HS-27A (cell line): ENCODE measurements at places on chromosomes 6 and 20.

- no peak for DNase-seq
Observed at GRCh38 chr6:14966906-14967711, 278.8 kb upstream of the JARID2 start.

GRCh38 chr6:48750861-48751260, 639.9 kb upstream of the PTCHD4 start:
- DNase-seq = no peak

DNA sequence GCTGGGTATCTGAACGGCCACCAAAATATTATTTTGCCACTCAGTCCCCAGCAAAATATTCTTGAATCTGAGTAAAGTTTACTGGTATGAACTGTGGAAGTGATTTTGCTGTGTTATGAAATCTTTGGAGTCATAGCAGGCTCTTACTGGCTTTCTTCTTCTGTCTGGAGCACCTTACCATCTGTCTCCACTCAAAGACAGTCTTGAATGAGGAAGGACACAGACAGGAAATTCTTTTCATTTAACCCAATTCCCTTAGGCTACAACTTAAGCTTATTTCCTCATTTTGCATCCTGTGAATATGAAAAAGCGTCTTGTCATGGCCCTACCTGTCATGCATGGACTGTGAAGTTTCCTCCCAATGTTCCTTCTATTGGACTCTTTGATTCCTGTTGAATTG, 24.7 kb downstream of the FNDC1 start:
- no peak for DNase-seq

DNA sequence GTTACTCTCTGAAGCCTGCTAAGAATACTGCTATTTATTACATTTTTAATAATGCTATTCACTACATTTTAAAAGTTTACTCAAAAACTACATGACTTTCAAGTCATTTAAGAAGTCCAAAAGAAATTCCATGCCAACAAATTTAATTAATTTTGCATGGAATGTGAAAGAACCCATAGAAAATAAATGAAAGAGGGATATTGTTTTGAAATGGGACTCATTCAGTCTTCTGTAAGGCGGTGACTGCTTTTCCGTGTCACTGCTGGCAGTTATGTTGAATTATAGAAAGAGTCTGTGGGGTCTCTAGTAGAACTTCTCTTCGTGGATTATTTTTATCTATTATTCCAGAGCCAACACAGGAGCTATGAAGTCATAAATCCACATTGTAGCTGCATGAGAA, 211.2 kb downstream of the LAMA2 start:
- DNase-seq = no peak

DNA sequence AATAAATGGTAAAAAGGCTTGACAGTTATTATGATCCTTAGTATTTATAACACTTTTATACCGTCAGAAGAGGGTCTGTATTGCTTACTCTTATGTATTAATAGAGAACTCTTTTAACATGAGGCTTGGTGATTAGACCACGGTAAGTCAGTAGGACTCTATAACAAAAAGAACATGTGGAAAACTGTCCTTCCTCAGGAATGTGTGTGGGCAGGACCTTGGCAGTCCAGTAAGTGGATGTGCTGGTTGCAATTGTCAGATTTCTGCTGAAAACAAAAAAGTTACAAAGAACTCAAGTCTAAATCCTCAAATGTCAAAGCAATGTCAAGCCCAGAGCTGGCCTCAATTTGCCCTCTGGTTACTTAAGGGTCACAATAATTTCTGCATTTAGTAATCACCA, 81.1 kb downstream of the PLCG1 start:
- DNase-seq = no peak

DNA sequence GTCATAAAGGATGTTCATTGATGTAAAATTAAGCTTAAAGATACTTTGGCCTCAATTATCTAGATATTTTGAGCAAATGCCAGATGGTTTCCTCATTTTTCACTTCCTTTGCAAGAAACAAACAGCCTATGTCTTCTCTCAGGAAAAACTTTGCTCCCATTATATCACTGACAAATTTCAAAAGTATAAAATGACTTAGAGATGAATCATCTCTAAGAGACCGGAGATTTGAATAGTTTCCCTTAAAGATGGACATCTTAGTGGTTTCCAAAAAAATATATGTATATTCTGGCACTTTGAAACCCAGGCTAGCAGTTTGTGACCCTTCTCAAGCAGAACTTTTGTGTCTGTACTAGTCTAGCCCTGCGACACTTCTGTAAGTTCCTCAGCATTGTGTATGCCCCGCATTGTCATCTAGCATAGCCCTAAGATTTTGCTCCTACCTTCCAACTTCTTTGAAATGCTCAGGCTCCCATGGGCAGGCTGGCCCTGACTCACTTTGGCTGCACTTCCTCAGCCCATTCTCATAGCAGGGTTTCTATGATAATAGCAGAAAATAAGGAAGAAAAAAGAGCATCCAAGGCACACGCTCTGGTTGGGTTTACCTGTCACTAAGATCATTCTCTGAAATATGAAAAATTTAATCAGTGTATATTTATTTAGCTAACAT, 25.7 kb upstream of the POU3F2 start:
- no peak for DNase-seq

DNA sequence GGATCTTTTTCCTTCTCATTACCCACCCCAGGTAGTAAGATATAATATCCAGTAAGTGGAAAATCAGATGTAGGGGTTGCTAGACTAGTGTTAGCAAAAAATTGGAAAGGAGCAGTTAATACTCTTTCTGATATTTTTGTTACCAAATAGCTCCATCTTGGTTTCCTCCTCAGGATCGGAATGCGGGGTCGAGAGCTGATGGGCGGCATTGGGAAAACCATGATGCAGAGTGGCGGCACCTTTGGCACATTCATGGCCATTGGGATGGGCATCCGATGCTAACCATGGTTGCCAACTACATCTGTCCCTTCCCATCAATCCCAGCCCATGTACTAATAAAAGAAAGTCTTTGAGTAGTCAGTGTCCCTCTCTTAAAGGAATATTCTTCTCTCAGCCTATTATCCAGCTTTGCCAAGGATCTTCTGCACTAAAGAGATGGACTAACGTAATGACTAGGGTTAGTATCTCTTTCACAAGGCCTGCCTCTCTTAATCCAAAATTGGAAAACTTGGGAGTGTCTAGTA, 1.5 kb downstream of the ROMO1 start:
- no peak for DNase-seq

DNA sequence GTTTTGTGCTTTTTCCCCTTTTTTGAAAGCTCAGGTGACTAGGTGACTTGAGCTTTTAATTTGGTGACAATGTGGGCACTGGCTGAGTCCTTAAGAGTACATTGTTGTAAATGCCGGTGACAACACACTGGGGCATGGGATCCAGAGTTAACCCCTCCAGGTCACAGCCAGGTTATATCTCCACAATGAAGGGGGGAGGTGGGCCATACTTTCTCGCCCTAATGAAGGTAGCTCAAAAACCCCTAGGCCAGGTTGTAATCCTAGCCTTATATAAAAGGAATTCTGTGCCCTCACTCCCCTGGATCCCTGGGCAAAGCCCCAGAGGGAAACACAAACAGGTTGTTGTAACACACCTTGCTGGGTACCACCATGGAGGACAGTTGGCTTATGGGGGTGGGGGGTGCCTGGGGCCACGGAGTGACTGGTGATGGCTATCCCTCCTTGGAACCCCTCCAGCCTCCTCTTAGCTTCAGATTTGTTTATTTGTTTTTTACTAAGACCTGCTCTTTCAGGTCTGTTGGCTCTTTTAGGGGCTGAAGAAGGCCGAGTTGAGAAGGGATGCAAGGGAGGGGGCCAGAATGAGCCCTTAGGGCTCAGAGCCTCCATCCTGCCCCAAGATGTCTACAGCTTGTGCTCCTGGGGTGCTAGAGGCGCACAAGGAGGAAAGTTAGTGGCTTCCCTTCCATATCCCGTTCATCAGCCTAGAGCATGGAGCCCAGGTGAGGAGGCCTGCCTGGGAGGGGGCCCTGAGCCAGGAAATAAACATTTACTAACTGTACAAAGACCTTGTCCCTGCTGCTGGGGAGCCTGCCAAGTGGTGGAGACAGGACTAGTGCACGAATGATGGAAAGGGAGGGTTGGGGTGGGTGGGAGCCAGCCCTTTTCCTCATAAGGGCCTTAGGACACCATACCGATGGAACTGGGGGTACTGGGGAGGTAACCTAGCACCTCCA, 2.2 kb upstream of the VEGFA start:
- no peak for DNase-seq

GRCh38 chr20:45289942-45290676, 16.5 kb upstream of the RBPJL start:
- no peak for DNase-seq

GRCh38 chr20:44576297-44576696, 6.1 kb upstream of the PKIG start:
- no peak for DNase-seq

DNA sequence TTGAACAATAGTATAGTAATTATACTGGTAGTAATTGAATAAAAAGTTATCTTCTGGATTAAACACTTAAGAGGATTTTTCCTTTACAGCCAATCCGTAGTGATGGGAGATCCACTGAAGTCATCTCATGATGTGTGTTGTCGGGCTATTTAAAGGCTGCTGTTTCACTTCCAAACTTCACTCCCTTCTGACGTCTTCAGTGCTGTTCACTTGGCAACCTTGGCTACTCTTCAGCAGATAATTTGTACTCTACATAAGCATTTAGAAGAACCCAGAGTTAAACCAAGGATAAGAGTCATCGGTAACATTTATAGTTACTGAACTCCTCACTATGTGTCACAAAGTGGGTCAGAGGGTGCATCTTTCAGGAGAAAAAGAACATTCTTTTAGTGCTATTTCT, 179.1 kb upstream of the EYA4 start:
- no peak for DNase-seq

GRCh38 chr20:12072954-12073264, 155.2 kb downstream of the BTBD3 start:
- DNase-seq = no peak

DNA sequence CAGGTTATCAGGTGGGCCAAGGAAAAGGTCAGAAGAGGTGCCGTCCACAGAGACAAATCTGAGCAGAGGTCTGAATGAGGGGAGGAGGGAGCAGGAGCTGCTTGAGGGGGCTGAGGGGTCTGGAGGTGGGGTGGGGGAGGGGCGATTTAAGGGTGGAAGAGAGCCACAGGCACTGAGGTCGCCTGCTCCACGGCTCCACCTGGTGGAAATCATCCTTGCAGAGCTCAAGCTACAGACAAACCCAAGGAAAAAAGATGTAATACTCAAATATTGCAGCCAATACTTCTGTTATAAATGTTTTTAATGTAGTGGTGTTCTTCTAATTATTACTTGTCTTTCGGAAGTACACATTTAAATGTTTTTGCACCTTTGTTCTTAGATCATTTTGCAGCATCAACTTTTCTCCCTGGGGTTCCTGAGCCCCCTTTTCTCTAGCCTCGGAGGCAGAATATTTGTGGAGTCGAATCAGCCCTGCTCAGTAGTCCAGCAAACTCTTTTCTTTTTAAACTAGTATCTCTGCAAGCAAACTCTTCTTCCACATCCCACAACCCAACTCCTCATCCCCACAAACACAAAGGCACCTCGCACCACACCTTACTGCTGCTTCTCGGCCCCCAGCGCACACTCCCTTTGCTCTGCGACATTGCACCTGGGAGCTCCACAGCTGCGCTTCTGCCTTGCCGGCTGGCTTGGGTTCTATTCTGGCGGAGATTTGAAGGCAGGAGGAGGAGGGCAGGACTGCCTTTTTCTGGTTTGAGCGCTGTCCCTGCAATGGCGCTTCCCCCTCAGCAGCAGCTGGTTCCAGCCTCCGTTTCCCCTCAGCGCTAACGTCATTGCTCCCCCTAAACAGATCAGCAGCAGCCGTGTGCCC, 51.0 kb upstream of the TFAP2A start:
- DNase-seq = no peak

- DNase-seq = no peak
Observed at GRCh38 chr6:55410674-55411073, 83.4 kb downstream of the GFRAL start.

GRCh38 chr6:144285548-144285797, 338 bp downstream of the UTRN start:
- no peak for DNase-seq

- no peak for DNase-seq
Observed at GRCh38 chr6:104404377-104404776, 455.3 kb downstream of the HACE1 start.

DNA sequence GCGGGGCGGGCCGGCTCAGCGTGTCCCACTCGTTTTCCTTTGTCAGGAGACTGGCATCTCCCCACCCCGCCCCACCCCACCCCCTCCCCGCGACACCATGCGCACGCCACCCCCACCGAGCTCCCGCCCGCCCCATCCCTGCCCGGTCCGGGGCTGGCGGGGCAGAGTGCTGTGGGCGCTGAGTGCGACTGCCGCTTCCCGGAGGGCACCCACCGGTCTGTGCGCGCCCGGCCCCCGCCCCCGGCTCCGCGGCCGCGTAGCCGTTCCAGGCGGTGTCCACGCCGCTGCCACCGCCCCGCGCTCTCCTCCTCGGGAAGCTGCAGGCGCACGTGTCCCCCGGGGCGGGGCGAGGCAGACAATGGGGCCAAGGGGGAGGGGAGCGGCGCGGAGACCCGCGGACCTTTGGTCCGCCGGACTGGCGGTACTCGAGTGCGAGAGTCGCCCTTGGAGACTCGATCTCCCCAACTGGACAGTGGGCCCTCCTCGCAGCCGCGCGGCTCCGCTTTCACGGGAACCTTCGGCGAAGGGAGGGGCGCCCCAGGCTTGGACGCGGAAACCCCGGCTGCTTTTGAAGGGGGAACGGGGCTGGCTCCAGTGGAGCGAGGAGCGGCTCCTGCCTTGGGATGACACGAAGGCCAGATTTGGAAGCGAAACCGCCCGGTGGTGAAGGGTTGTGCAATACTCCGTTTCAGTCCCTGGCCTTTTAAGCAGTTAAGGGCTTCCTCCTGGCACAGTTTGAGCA, 1.0 kb upstream of the SYNCRIP start:
- DNase-seq = peak; percentile 53

DNA sequence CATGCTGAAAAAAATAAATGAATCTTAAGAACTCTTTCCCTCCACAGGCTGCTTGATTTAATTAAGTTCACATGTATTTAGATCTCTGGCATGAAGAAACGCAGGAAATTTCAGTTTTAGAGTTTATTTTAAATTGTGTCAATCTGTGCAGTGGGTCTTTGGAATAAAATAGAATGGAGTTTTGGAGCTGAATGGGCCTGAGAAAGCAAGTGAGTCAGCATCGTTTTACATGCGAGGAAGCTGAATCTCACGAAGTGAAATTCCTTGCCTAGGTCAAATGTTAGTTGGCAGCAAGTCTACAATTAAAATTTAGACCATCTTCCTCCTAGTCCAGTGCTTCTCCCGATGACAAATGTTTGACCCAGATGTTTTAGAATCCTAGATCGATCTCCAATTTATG, 22.4 kb downstream of the MAP7 start:
- no peak for DNase-seq

GRCh38 chr20:32013326-32013725, 3.1 kb downstream of the CCM2L start:
- DNase-seq = no peak
